ENCODE measurements at places on chromosomes 16 and 17.

DNA sequence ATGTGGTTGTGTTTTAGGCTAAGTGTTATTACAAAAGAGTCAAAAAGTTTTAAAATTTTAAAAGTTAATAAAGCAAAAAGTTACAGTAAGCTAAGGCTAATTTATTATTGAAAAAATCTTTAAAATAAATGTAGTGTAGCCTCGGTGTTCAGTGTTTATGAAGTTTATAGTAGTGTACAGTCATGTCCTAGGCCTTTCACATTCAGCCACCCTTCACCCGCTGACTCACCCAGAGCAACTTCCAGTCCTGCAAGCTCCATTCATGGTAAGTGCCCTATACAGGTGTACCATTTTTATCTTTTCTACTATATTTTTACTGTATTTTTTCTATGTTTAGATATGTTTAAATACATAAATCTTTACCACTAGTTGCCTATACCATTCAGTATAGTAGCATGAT lies 98.5 kb upstream of the RPRML start:
- DNase-seq = no peak

DNA sequence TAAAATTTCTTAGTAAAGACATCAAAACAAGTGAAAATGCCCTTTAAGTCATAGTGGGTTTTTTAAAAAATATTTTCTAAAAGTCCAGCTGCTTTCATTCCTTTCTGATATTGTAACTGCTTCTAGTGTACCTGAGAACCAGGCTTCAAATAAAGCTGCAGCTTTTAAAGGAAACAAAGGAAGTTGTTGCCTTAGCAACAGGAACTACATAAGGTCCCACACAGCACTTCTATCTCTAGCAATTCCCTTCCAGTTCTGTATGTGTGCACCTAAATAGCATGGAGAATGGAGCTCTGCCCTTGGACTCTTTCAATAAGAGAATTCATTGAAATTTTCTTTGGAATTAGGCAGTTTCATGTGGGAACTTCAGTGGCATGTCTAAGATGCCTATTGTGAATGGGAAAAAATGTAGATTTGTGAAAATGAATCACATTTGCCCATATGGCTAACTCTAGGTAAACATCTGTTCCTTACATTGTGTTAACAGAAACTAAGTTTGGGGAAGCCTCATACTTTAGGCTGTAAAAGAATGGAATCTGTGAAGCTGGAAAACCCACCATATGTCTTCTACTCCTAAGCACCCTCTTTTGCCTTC lies 206.4 kb downstream of the KIF2B start:
- no peak for DNase-seq

GRCh38 chr16:15055141-15056053 lies 477 bp downstream of the NTAN1 start:
- peak; percentile 86 for DNase-seq

DNA sequence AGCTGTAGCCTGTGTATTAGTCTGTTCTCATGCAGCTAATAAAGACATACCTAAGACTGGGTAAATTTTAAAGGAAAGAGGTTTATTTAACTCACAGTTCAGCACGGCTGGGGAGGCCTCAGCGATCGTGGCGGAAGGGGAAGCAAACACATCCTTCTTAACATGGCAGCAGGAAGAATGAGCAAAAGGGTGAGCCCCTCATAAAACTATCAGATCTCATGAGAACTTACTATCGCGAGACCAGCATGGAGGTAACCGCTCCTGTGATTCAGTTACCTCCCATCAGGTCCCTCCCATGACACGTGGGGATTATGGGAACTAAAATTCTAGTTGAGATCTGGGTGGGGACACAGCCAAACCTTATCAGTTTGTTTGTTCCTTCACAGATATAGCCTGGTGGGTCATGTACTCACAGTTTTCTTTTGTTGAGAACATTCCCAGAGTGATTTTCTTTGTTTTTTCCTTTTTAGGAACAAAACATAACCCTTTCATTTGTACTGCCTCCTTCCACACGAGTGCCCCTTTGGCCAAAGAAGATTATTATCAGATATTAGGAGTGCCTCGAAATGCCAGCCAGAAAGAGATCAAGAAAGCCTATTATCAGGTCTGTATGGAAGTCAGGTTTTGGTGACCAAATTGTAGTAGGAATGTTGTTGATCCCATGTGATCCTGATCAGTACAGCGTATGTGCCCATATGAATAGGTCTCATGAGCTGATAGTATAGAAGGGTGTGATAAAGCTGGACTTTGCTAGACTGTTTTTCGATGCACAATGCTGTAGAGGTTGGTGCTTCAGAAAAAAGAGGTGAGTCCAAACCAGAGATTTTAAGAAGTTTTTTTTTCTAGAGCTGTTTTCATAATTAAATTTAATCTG lies 8.5 kb downstream of the DNAJA3 start:
- DNase-seq = no peak

GRCh38 chr16:14629612-14629918 lies 495 bp downstream of the PARN start:
- no peak for DNase-seq

GRCh38 chr17:26773189-26774188 lies 520.4 kb upstream of the WSB1 start:
- no peak for DNase-seq

GRCh38 chr17:81999587-81999975 lies 22.2 kb downstream of the ASPSCR1 start:
- DNase-seq = no peak

DNA sequence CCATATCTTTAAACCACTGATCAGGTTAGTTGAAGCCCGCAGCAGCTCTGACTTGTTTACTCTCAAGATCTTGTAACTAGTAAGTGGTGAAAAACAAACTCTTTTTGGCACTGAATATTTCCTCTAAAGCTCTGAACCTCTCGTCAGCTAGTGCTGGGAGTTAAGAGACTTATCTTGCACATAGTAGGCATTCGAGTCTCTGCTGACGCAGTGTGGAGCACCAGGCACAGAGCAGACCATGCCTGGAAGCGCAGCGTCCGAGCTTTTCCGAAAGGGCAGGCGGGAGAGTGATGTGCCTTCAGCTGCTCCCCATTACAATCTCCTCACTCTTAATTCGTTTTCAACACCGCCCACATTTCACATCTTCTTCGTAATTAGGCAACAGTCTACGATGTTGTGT lies 63.0 kb downstream of the SMG6 start:
- no peak for DNase-seq

DNA sequence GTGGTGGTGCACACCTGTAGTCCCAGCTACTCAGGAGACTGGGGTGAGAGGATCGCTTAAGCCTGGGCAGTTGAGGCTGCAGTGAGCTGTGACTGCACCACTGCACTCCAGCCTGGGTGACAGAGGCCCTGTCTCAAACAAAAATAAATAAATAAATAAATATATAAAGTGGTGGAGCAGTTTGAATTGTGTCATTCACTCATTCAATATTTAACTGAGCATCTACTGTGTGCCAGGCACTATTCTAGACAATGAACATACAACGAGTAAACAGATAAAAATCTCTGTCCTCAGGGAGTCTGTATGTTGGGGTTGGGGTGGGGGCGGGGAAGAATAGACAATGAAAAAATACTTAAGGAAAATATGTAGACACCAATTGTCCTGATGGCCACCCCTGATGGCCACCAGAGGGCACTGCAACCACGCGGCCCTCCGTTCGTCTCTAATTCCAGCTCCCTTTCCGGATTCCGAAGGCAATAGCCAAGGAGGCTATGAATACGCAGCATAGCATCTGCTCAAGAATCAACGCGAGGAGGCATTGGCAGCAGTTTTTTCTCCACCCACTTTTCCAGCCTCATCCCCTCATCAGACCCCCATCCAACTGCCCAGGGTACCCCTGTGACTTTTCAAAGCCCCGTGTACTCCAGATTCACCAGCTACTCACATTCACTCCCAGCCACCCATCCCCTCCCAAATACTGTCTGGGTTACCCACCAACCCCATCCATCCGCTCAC lies 21.4 kb downstream of the QPRT start:
- peak; percentile 74 for DNase-seq

- DNase-seq = peak; percentile 18
Observed at GRCh38 chr16:27452569-27453493, 50.9 kb downstream of the IL21R start.

GRCh38 chr16:63157818-63158217 lies 1121.6 kb upstream of the CDH8 start:
- DNase-seq = no peak

- no peak for DNase-seq
Observed at GRCh38 chr16:31344712-31345111, 10.3 kb upstream of the ITGAX start.

- no peak for DNase-seq
Observed at GRCh38 chr16:29302976-29303375, 103.5 kb downstream of the NPIPB11 start.

DNA sequence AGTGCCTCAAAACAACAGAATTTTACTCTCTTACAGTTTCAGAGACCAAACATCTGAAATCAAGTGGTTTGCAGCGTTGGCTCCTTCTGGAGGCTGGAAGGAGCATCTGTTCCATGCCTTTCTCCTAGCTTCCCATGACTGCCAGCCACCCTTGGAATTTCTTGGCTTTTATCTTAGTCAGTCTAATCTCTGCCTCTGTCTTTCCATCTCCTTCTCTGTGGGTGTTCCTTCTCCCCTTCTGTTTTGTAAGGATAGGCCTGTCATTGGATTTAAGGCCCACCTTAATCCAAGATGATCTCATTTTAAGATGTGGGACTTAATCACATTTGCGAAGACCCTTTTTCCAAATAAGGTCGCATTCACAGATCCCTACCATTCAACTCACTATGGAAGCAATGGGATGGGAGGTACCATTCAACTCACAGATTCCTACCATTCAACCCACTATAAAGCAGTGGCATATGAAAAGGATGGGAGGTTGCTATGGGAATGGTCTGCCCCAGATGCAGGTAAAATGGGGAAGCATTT lies 321.8 kb downstream of the WWOX start:
- no peak for DNase-seq

GRCh38 chr16:57284209-57284951 lies at the start of gene PLLP:
PLLP (minus strand) TSS chr16:57284672; CDS start chr16:57284540, 132 bp downstream.
- no peak for DNase-seq

- no peak for DNase-seq
Observed at GRCh38 chr16:79691007-79691406, 90.5 kb upstream of the MAF start.

- peak; percentile 82 for DNase-seq
Observed at GRCh38 chr16:75648265-75649076, 898 bp downstream of the TERF2IP start.

DNA sequence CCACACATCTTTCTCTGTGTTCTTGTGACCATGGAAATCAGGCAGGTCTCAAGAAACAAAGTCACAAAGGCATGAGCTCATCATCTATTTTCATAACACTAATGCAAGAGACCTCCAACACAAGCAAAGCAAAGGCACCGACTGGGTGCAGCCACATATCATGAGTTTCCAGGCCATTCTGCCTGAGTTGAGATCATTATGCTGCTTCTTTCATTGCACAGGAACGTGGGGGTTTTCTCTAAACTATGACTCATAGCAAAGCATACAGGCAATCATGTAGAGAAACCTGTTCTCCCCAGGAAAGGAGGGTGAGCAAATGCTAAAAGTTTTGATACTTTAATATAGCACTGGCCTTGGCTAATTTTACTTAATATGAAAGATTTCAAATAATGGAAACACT lies 60.7 kb downstream of the GRIN2A start:
- no peak for DNase-seq

DNA sequence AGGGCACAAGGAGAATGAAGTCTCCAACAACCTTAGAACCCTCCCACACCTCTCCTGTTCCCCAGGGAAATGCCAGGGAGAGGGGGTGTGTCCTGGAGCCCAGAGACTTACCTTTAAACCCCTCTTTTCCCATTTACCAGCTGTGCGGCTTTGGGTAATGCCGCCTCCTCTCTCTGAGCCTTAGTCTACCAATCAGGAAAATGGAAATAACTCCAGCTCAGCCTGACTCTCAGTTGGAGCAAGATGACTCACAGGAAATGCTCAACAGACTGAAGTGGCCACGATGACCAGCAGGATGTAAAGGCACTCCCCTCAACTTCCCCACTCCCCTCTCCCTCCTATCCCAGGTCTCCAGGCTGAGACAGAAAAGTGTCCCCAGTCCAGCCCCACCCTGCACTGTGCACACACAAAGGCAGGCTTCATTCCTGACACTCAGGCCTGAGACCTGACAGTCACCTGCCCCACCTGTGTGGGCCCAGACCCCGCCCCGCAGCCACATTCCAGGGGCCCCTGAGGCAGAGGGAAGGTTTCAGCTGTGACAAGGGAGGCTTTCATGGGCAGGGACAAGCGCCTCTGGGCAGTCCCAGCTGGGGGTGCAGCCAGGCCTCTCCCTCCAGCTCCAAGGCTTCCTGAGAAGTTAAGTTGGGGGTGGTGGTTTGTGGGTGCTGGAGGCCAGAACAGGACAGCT lies 3.0 kb upstream of the KRT15 start:
- no peak for DNase-seq

All from OCI-LY7 (cell line).